ENCODE measurements at places on chromosomes 6 and 20.

GRCh38 chr6:35058865-35059522 lies 82.1 kb downstream of the TCP11 start:
- no peak for DNase-seq

DNA sequence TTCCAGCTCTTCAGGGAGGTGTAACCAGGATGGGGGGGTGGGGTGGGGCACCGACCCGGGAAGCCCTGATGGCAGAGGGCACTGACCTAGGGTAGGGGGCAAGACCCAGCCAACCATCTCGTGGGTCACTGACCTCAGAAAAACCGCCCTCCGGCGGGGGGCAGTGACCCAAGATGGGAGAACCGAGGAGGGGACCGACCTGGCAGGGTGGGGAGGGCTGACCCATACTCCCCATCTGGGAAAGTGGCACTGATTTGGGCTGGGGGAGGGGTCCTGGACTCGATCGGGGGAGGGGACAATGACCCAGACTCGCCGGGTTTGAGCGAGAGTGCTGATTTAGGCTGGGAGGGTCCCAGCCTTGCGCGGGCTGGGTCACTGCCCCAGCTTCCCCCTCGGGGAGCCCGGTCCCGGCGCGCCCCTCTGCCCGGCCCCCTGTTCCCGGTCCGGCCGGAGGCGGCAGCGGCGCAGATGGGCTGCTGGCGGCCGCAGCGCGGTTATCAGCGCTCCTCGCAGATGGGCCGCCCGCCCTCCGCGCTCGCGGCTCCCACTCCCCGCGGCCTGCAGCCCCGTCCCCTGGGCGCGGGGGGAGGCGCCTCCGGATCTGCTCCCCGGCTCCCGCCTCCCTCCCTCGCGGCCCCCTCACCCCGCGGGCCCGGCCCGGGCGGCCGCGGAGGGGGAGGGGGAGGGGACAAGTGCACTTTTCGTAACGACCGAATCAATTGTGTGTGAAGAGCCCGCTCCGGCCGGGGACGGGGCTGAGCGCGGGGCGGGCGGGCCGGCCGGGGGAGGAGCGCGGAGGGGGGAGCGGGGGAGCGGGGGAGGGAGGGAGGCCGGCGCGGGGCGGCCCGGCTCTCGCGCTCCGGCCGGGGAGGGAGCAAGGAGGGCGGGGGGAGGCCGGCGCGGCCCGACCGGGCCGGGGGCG lies 2.2 kb downstream of the NOL4L start:
- peak; percentile 67 for DNase-seq

DNA sequence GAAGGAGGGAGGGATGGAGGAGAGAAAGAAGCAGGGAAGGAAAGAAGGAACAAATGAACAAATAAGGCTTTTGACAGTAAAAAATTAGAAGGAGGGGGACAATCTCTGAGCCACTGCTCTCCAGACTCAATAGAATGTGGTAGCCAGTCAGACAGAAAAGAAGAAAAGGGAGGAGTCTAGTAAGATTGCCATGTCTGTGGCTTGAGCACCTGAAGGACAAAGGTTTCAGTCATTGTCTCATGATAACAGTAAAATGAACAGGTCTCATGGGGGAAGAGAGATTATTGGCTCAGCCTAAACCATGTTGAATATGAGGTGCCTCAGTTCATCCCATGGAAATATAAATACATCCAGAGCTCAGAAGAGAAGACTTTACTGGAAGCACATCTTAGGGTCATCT lies 14.0 kb upstream of the LOC128125822 start:
- no peak for DNase-seq

DNA sequence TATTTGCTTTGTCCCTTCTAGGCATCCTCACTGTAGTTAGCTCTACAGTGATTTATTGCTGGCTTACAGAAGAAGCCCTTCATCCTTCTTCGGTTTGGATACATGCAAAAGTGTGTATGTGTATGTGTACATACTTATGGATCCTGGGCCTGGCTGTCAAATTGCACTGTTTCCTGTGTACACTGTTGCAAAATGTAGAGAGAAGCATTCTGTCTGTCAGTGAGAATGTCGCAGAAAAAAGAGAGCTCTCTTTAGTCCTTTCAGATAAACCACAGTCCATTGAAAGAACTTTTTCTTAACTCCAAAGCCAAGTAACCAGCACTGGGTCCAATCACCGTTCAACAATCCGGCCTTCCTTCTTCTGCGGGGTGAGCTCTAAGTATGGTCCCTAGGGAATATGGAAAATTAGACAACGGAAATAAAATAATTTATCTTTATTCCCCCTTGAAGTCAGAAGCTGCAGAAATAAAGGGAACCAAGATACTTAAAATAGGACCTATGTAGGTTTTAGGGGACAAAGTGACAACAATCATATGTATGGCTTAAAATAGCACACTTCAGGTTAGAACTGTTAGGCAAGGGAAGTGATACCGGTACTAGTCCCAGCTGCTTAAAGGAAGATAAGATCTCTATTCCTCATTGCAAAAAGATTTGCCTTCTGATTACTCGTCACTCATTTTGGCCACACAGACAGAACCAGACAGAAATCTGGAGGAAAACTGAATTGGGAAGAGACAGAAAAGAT lies 107.0 kb downstream of the CD83 start:
- DNase-seq: no peak

DNA sequence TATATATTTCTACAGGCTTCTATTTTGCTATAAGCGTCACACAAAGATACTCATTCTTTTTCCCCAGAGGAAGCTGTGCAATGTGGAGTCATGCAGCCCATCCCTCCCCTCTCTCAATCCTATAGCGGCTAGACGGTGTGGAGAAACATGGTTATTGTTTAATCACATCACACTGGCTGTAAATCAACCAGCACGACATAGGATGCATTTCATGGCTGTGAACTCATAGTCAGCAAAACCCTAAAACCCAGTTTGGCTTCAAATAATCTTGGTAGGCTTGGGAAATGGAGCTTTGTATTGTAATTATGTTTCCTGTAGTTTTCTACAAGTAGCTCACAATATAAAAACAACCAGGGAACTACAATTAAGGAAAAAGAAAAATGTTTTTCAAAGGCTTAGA lies 16.8 kb downstream of the FOXC1 start:
- no peak for DNase-seq

- no peak for DNase-seq
Measured at GRCh38 chr6:51719297-51719696, 368.1 kb downstream of the PKHD1 start.

DNA sequence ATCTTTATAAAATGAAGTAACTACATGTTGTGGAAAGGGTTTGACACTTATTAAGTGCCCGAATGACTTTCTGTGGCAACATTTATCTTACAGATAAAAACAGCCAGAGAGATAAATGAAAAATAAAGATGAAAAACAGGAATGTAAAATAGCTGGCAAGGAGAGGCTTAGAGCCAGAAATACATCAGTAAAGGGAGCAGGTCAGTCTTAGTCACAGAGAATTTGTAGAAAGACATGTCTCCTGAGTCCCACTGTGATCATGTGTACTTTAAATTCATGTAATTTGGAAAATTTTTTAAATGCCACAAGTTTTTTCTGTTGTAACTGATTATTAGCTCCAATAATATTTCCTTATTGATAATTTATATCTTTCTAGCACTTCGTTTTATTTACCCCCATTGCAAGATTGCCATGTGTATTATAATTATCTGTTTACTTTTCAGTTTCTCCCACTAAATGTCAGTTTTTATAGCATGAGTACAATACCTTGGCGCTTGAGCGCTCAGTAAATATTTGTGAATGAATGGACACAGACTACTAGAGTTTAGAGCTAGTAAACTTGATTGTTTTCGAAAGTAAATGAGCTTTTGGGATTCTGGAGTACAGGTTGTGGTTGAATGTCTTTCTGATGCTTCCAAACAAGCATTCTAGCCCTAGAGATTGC lies 15.2 kb downstream of the TAB2 start:
- no peak for DNase-seq

- DNase-seq: no peak
Measured at GRCh38 chr20:53154540-53154939, 182.4 kb downstream of the TSHZ2 start.

- DNase-seq: no peak
Measured at GRCh38 chr6:134233180-134233955, 84.5 kb downstream of the SGK1 start.
